ENCODE measurements at places on chromosomes 6 and 20.

- no peak for DNase-seq
These were observed 158.6 kb downstream of the TSHZ2 start for GRCh38 chr20:53130795-53131194.

- DNase-seq, result no peak
These were observed 154.7 kb downstream of the AIG1 start for GRCh38 chr6:143215363-143215762.

GRCh38 chr6:26305641-26305969, 59.4 kb upstream of the BTN3A2 start:
- no peak for DNase-seq

- DNase-seq, result no peak
These were observed 77.1 kb upstream of the FRMD1 start for GRCh38 chr6:168155821-168156741.

GRCh38 chr6:118565311-118565960, 17.3 kb downstream of the PLN start:
- DNase-seq, result no peak

GRCh38 chr6:86440608-86441007, 496.7 kb upstream of the HTR1E start:
- DNase-seq, result no peak

- DNase-seq, result no peak
These were observed 80.4 kb downstream of the TBXT start for GRCh38 chr6:166087246-166087645.

- no peak for DNase-seq
These were observed 48.4 kb downstream of the BMP5 start for GRCh38 chr6:55826941-55827340.

DNA sequence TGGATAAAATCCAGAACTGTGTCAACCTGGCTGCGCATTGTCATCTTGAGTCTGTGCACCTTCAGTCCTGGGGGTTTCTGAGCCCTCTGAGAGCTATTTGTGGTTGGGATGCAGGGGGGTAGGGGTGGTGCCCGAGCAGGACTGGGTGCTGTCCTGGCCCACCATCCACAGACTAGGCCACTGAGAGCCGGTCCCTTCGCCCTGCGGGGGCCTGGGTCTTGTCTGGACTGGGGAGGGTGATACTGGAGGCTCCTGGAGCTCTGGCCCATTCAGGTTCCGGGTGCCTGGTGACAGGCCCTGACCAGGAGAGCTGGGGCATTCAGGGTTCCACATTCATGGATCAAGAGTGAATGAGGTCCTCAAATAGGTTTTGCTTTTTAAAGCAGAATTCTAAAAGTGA, 20.9 kb downstream of the SPDEF start:
- no peak for DNase-seq

DNA sequence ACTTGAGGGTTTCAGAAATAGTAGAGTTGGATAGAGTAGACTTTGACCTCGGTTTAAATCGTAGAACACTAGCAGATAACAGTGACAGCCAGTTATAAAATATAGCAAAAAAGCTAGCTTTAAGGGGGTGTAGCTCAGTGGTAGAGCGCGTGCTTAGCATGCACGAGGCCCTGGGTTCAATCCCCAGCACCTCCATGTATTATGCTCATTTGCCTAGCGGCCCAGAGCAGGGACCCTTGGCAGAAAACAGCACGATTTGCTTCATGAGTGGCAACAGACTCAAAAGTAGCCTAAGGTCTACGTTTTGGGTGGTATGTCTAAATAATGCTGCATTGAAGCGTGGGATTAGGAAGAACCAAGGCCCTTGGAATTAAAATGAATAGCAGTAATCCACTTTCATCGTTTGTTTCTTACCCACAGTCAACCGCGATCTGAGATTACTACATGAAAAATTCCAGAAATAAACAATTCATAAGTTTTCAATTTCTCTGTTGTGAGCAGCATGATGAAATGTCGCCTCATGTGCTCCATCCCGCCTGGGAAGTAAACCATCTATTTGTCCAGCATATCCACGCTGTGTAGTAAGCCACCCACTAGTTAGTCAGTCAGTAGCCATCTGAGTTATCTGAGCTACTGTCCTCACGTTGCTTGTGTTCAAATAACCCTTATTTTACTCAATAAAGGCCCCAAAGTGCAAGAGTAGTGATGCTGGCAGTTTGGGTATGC, 184.9 kb downstream of the GPX5 start:
- no peak for DNase-seq

DNA sequence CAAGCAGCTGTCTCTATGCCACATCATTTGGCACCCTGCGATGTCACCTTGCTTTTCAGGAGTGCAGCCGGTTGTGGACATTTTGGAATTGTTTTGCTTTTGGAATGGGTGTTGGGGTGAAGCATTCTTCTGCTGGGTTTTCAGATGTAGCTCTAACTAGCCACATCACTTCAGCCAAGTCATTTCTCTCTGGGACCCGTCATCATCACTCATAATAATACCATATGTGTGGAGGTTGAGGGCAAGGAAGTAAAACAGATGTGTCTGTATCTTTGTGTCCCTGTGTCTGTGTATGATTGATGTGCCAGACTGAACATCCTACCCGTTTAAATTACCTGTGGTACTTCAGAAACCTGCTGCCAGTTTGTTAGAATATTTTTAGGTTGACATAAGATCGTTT, 49.5 kb upstream of the TULP4 start:
- no peak for DNase-seq

DNA sequence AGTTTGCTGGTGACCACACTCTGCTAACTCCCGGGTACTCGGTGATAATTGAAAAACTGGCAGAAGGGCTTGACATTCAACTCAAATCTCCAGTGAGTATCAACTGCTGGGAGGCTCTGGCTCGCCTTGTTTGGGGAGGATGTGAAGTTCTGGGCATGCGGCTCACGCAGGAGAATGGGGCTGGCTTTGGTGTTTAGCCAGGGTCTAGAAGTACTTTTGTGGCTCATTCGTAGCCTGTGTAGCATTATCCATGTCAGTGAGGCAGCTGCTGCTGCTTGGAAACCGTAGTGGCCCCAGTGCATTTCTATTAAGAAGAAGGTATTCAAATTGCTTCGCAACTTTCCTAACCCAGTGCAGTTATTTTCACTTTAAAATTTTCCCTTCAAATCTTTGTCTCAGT, 52.2 kb downstream of the KDM1B start:
- no peak for DNase-seq

DNA sequence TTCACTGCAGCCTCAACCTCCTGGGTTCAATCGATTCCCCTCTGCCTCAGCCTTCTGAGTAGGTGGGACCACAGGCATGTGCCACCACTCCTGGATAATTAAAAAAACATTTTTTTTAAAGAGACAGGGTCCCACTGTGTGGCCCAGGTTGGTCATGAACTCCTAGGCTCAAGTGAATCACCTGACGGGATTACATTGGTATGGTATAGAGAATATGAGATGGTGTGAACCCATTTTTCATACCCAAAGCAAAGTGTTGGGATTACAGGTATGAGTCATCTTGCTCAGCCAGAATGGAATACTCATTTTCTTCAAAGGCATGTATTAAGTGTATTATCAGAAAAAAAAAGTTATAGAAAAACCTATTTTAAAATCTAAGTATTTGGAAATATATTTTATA, 114.2 kb downstream of the AHI1 start:
- no peak for DNase-seq

DNA sequence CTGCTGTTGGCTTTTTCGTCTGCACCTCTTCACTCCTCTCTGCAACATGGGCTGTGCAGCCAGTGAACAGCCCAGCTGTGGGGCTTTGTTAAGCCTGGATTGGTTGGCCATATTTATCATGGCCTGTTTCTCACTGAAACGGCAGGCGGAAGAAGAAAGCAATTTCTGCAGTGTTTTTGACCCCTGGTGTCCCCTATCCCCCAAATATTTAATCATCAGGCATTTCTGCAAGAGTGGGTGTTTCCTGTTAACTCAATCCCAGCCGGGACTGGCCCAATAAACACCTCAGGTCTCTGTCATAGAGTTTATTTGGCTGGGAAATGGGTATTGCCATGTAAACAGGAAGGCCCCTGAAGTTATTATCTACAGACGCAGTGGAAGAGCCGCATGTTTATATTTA, 174.8 kb upstream of the SUPT3H start:
- DNase-seq, result no peak

GRCh38 chr6:123127807-123128206, 131.8 kb downstream of the CLVS2 start:
- DNase-seq, result no peak

DNA sequence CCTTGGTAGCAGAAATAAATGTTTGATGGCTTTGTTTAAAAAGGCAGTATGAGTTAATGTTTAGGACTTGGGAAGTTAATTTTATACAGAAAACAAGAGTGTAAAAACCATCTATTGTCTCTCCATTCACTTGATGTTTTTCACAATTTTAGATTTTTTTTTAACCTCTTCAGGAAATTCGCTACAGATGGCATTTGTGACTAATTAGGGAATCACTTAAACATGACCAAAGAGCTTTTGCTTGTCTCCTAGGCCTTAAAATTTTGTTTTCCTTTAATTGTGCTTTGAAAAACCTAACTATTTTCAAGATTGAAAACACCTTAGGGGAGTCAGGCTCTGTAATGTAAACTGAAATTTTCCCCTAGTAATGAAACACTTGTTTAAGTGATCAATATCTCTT, 17.3 kb downstream of the TULP4 start:
- DNase-seq, result no peak

GRCh38 chr20:61369731-61370520, 117.9 kb downstream of the CDH4 start:
- DNase-seq, result no peak

- DNase-seq, result no peak
These were observed 1.3 kb downstream of the LY6G6C start for GRCh38 chr6:31720196-31720770.

DNA sequence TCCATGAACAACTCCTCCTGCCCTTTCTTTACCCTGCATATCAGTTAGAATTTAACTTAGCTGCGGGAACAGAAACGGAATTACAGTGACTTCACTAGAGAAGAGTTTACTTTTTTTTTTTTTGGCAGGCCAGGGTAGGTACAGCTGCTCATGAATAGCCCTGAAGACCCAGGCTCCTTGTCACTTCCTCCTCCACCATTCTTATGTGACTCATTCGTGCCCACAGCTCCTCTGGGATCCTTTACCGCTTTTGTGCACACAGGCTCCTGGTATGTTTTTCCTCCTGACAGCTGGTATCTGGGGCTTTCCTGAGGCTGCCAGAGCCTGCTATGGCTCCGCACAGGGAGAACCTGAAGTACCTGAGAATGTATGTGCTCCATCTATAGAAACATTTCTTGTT, 3.9 kb upstream of the KCNS1 start:
- DNase-seq, result no peak

DNA sequence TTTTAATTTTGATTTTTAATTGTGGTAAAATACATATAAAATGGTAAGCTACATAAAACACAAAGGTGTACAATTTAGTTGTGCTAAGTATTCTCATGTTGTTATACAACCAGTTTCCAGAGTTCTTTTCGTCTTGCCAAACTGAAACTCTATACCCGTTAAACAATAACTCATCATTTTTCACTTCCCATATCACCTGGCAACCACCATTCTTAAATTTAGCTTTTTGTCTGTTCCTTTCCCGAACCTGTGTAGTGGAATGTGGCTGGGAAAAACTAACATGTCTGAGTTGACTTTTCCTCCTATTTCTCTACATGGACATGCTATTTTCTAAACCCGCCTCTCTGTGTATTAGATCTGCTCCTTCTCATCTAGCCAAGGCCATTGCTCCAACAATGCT, 27.6 kb downstream of the RPRD1B start:
- no peak for DNase-seq

- no peak for DNase-seq
These were observed 123.7 kb downstream of the EYA2 start for GRCh38 chr20:47018381-47018780.

- no peak for DNase-seq
These were observed 236.3 kb downstream of the EPHA7 start for GRCh38 chr6:93182938-93183479.

DNA sequence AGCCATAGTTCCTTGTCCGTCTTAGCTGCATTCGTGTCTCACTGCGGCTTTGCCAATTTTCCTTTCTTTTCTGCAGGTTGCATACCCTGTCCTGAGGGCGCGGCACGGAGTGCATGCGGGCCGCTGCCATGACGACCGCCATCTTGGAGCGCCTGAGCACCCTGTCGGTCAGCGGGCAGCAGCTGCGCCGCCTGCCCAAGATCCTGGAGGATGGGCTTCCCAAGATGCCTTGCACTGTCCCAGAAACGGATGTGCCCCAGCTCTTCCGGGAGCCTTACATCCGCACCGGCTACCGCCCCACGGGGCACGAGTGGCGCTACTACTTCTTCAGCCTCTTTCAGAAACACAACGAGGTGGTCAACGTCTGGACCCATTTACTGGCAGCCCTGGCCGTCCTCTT, 17.1 kb upstream of the EFHC1 start:
- DNase-seq, result no peak

DNA sequence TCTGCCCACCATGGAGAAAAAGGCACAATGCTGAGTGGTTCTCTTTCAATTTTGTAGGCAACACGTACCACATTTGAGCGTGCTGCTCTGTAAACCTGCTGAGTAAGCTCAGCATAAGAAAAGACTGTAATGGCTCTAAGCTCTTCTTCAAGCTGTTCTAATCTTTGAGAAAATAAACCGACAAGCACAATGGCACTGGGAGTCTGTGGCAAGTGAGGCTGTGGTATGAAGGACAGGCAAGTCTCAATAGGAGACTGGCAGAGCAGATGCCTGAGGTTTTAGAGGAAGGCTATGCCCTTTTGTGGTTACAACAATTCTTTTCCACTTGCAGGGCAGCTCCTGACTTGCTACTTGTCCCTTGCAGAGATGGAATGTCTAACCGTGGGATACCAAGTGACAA, 136.7 kb upstream of the EXOC2 start:
- no peak for DNase-seq

DNA sequence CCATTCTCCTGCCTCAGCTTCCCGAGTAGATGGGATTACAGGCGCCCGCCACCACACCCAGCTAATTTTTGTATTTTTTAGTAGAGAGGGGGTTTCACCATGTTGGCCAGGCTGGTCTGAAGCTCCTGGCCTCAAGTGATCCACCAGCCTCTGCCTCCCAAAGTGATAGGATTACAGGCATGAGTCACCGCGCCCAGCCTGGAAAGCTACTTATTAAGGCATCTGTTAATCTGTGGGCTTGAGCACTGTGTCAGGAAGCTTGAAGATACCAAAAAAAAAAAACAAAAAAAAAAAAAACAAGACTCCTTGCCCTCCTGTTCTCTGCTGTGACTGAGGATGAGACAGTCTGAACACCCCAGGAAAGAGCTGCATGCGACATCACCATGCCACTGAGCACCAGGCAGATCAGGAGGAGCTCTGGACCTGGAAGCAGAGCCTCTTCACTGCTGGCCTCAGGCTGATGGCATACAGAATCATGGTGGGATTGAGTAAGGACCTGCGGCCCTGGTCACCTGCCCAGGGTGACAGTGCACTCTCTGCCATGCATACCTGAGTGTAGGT, 166.5 kb upstream of the SNX9 start:
- no peak for DNase-seq

Measured in HuH-7.5 (cell line).